ENCODE measurements at places on chromosomes 16 and 17.

DNA sequence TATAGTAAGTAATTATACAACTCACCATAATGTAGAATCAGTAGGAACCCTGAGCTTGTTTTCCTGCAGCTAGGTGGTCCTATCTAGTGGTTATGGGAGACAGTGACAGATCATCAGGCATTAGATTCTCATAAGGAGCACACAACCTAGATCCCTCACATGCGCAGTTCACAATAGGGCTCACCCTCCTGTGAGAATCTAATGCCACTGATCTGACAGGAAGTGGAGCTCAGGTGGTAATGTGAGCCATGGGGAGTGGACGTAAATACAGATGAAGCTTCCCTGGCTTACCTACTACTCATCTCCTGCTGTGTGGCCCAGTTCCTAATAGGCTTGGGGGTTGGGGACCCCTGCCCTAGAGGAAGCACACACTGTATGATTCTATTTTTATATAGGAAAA lies 21.8 kb upstream of the ZNF469 start:
- no peak for DNase-seq

- no peak for DNase-seq
Observed at GRCh38 chr16:85614338-85615013, 1.4 kb downstream of the GSE1 start.

- DNase-seq, result no peak
Observed at GRCh38 chr16:22692916-22693637, 120.9 kb upstream of the HS3ST2 start.

- DNase-seq, result no peak
Observed at GRCh38 chr17:64001091-64001579, 3.0 kb downstream of the PRR29 start.

GRCh38 chr17:41049110-41049509 lies 2.0 kb upstream of the KRTAP2-1 start:
- DNase-seq, result no peak

DNA sequence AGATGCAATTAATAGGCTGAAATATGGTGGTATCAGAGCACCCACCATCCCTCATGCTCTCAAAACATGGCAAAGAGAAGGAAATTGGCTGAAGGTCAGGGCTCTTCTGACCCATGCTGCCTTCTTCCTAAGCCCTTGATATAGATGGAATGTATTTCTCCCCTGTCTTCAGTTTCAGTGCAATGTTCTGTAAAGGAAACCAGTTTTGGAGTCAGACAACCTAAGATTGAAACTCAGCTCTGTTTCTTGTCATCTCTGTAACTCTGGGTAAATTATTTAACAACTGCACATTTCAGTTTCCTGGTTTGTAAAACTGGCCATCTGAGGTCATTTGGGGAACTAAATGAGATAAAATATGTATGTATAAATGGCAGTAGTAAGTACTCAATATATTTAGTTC lies 243.9 kb downstream of the CA10 start:
- no peak for DNase-seq

GRCh38 chr17:63961355-63962212 lies 11.1 kb downstream of the SCN4A start:
- peak; percentile 38 for DNase-seq

- DNase-seq, result no peak
Observed at GRCh38 chr16:25317732-25318316, 60.2 kb upstream of the ZKSCAN2 start.

GRCh38 chr16:13402601-13403000 lies 501.2 kb downstream of the SHISA9 start:
- DNase-seq, result no peak

GRCh38 chr16:65309354-65309753 lies 187.5 kb upstream of the CDH11 start:
- no peak for DNase-seq

DNA sequence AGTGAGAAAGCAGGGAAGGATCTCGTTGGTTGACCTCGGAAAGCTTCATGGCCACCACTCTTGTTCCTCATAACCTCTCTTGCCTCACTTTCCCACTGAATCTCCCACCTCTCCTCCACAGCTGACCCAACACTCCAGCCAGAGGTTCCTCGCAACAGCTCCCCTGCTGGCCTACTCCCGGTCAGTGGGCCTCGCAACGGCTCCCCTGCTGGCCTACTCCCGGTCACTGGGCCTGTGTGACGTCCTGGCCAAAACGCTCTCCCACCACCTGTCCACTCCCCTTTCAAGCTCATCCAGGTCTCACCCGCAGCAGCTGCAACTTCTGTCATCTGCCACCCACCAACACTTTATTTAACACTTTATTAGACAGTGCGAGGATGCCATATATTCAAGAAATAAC lies 149.1 kb downstream of the VPS53 start:
- no peak for DNase-seq

DNA sequence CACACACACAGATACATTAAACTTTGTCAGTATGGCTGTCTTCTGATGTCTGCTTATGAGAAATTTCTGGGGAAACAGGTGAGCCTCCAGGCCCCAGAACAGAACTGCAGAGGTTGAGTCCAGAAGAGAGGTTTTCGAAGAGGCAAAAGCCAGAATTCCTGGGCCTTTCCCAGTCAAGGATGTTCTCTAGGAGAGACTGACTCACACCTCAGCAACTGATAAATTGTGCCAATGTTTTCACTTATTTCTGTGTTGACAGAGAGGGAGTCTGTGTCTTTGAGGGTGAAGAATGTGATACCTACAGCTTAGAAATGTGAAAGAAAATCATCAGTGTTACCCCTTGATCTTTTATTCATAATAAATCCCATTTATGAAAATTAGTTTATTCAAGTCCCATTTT lies 30.3 kb downstream of the LDHD start:
- no peak for DNase-seq

GRCh38 chr16:78669994-78670393 lies 570.5 kb downstream of the WWOX start:
- no peak for DNase-seq

DNA sequence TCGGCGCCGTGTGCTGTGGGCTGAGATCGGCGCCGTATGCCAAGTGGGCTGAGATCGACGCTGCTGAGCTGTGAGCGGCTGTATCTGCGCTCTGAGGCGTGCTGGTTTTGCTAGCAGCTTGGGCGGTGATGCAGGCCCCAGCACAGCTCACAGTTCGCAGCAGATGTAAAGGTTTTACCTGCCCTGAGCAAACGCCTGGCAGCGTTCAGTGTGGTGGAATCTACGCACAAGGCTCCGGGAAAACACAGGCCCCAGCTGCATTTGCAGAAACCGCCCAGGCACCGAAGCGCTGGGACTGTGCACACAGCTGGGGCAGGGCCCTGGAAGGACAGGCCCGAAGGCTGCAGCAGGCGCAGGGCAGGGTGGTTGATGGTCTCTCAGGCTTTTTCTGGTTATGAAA lies 8.0 kb upstream of the ZNF469 start:
- DNase-seq, result no peak

DNA sequence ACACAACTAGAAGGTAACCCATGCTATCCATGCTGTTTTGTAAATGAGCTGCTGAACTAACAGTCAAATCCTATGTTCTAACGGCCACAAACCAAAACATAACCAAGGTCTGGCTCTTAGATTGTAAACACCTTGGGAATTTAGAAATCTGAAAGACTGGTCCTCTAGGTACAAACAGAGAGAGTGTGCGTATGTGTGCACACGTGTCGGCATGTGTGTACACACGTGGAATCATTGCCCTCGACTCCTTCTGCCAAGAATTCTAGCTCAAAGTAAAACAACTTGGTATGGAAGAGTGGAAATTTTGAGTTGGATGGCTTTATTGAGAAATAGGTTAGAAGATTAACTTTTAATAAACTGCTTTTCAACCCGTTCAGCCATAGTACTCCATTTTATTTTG lies 18.1 kb upstream of the GHDC start:
- no peak for DNase-seq

GRCh38 chr17:82416771-82417170 lies 1.4 kb upstream of the HEXD start:
- no peak for DNase-seq

- no peak for DNase-seq
Observed at GRCh38 chr17:73292031-73292531, 19.7 kb downstream of the CDC42EP4 start.

DNA sequence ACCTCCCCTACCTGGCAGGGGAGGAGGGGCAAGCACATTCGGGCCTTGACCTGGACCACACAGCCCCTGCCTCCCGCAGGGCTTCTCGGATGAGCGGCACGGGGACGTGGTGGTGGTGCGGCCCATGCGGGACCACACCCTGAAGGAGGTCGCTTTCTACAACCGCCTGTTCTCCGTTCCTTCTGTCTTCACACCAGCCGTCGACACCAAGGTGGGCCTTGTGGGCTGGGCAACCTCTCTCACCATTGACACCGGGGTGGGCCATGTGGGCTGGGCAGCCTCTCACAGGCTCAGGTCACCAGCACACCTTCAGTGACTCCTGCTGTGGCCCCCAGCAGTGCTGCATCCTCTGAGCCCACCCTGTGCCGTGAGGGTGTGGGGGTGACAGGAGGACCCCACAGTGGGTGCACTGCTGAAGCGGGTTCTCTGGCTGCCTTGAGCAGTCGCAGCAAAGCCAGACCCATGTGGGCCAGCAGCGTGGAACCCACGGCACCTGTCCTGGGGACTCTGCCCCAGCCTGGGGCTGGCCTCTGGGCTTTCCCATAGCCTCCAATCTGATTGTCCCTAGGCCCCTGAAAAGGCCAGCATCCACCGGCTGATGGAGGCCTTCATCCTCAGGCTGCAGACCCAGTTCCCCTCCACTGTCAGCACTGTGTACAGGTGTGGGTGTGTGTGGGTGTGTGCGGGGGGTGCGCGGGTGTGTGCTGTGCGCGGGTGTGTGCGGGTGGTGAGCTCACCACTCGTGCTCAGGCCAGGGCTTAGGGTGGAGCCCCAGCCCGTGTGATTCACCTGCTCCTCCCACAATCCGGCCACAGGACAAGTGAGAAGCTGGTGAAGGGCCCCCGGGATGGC lies 7.5 kb downstream of the CTU2 start:
- no peak for DNase-seq

- DNase-seq, result no peak
Observed at GRCh38 chr17:39270923-39271322, 45.2 kb upstream of the STAC2 start.
